SK-MEL-5 (cell line): ENCODE measurements at places on chromosomes 12 and 14. TPM values are rescaled to one million over a fixed set of nuclear protein-coding genes. Genes with fewer than 3 reads are reported as not detected.

DNA sequence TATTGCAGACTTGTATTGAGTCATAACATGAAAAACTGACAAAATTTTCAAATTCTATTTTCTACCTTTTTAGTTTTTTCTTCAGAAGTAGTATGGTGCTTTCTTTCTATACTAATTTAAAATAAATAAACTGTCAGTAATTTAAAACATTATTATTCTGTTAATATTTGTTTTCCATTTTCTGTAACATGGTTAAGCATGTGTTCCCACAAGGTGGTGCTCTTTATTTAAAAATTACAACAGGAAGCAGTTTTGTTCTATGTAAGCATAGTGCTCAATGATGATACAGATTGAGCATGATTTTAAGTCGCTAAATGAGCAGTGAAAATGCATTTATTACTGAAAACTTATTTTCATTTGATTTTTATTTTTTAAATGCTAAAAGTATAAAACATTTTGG is 114.6 kb downstream of the PPFIA2 start:
- DNase-seq = peak; percentile 68

- peak; percentile 3 for DNase-seq
Observed at GRCh38 chr12:45435945-45436710, 220.2 kb downstream of the ANO6 start.

DNA sequence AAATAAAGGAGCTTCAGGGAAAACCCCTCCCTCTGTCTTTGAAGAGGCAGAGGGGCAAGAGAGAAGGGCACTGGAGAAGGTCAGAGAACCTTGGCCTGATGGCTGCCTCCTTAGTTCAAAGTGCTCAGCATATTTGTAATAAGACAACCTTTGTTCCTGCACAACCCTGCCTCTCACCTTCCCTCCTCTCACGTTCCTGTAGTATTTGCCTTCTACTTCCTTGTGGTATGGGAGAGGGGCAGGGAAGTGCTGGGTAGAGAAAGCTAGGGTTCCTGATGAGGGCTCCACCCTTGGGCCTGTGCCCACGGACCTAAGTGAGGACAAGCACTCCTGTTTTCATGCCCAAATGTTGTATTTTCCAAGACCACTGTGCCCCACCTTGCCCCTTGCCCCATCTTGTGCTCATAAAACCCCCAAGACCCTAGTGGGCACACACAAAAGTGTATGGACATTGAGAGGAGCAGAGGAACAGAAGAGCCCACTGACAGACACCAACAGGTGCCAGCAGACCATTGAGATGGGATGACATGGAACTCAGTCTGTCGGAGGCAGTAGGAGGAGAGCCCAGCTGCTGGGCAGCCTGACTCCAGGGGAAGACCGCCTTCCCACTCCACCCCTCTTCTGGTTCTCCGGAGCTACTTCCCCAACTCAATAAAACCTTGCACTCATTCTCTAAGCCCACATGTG is 261.5 kb upstream of the CCDC196 start:
- DNase-seq = no peak

DNA sequence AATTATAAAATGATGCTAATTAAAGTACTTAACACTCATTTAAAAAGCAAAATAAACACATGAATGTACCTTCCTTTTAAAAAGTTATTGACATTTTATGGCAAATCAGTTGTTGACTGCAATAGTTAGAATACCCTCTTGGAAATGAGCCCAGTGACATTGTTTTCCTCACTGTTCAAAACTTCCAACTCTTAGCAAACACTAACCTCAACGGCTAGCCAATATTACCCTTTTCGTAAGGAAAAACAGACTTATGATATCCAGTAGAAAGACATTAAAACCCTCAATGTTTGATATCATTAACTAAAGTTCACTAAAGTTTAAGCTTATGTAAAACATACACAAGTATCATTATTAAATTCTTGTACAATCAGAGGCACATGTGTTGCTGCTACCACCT is 83.6 kb downstream of the EPS8 start:
- no peak for DNase-seq

DNA sequence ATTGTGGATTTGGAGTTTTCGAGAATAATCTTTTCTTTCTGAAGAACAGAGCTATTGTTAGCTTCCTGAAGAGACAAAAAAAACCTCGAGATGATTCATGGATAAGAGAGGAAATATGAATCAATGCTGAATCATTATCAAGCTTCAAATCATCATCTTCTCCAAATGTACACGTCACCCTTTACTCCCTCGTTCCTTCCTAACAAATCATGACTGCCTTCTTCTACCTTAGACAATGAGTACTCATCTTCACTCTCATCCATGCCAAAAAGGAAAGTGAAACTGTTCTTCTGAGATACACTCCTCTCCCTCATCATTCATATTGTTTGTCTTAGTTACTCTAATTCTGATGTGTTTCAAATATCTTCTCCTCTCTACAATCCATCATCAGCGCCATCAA is 1115.8 kb upstream of the ATXN7L3B start:
- DNase-seq = no peak

DNA sequence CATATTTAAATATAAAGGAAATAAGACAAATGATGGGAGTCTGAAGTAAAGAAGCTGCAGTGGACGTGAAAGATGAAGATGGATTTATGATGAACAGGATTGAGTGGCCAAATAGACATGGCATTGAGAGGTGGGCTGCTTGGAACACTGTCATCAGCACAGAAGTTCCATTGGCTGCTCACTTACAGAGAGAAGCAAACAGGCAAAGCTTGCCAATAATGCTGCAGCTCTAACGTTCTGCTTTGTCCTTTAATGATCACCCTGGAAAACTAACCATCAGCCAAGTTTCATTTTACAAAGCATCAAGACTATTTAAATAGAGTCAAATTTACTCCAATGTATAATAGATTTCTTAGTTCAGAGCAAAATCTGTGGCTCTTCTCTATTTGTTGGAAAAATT is 721.4 kb downstream of the TMTC2 start:
- no peak for DNase-seq

- DNase-seq = no peak
Observed at GRCh38 chr14:23421594-23421993, 13.5 kb upstream of the MYH6 start.

- no peak for DNase-seq
Observed at GRCh38 chr12:19222558-19222957, 93.0 kb downstream of the PLEKHA5 start.

DNA sequence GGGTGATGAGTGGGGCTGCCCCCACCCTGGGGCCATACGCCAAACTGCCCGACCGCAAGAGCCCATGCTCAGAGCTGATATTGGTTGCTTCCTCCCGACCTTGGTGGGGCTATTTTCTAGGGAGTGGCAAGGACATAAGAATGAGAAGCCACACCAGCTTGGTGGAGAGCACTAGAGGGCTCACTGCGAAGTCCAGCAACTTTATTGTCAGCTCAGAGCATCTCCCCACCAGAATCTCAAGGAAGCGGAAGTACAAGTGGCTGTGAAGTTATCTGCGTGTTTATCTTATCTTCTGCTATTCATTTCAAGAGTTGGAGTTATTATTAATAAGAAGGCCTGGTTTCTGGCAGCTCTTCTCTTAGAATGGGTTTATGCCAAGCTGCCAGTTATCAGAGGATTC is 4.9 kb upstream of the PLXNC1 start:
- DNase-seq = no peak

GRCh38 chr12:26557326-26557725 is 275.7 kb downstream of the ITPR2 start:
- no peak for DNase-seq

GRCh38 chr12:22904485-22904884 is 279.5 kb downstream of the ETNK1 start:
- no peak for DNase-seq

DNA sequence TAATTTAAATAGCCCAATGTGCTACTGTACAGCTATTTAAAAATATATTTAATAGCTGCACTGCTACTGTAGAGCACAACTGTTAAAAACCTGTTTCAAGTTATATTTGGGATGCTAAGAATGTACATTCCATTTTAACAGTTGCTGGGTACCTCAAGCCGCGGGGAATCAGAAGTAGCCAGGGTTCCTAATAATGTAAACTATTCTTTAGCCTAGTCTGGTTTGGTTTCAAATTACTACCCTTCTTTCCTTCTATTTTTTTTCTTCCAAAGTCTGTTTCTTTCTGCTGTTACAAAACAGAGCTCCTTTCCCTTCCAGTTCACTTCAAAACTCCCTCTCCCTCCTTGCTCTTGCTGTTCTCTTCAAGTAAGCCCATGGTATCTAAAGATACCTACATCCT is 21.3 kb downstream of the SCAF11 start:
- DNase-seq = no peak

DNA sequence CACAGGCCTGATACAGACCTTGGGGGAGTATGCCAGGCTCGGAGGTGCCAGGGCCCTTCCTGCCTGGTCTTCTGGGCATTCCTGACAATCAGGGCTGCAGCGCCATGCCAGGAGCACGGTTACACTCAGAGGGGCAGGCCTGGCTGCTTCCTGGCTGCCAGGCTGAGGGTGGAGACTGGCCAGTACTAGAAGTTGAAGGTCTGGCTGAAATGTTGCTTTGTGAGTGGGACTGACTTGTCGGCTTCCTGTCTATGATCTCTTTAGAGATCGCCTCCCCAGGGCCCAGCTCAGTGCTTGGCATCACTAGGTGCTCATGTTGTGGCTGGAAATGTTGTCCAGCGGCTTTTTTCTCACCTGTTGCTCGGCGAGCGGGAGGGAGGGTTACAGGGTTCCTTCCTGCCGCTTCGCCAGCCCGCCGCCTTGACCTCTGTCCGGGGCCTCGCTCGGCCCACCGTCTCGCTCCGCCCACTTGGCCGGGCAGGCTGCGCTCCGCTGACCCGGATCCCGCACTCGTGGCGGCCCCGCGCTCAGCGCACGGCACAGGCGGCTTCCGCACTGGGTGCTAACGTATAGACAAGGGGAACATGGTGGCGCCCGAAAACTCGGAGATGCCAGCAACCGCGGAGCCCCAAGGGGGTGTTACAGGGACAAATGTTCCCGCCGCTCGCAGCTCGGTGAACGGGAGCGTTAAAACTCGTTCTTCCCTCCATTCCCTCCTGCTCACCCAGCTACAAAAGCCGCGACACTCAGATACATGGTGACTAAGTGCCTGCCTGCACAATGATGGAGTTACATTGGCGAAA is 32.6 kb downstream of the PAPLN start:
- DNase-seq = no peak

DNA sequence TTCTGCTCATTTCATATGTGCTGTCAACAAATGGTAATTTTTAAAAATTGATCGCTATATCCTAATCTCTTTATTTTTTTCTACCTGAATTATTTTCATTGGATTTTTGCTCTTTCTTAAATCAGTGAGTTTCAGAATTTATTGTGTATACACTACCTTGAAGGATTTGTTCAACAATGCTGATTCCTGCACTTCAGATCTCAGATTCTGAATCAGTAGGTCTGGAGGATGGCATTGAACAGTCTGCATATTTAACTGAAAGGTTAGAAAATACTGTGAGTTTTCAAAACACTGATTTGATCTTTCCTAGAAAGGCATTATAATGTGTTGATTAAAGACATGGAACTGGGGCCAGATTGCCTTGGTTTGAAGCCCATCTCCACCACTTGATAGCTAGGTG is 1.6 kb downstream of the G2E3 start:
- DNase-seq = no peak

GRCh38 chr12:65868878-65869277 is 44.6 kb downstream of the HMGA2 start:
- DNase-seq = no peak

DNA sequence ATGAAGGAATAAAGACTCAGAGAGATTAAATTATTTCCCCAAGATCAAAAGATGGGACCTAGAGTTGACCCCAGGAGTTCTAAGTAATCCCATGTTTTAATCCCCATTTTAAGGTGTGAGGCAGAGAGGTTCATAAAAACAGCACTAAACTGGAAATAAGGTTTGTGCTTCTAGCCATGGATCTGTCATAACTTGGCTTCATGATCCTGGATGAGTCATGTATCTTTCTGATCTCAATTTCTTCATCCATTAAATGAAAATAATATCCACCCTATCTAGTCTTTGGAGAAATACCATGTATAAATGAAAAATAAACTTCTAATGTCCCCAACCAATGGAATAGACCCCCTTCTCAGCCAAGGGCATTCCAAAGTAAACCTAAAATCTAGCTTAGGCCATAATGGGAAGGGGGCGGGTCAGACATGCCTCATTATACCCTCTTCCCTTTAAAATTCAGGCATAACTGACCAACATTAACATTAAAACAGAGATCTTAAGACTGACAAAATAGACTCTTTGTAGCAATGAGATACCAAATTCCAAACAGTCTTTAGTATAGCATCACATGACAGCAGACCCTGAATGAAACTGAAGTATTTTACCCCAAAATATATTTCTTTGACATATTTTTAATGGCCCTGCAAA is 47.8 kb downstream of the SLC41A2 start:
- DNase-seq = no peak

- no peak for DNase-seq
Observed at GRCh38 chr14:104054222-104054905, 31.1 kb upstream of the ASPG start.

Gene TBX5
- not detected in 2 replicates for total RNA-seq

Gene SERPINA12
- total RNA-seq = not detected in 2 replicates

Gene WIF1
- total RNA-seq = not detected in 2 replicates

Gene GON7
- 30.6 and 31.9 TPM in 2 replicates for total RNA-seq

Gene ERH
- 112 and 191 TPM in 2 replicates for total RNA-seq

Gene RPL10L
- total RNA-seq = not detected in 2 replicates

Gene PPP4R4
- 4.9 and 5.8 TPM in 2 replicates for total RNA-seq

Gene SIRT4
- total RNA-seq = 1.9 and 2.8 TPM in 2 replicates

Gene ZFHX2
- total RNA-seq = not detected in 2 replicates

Gene GNB3
- total RNA-seq = 0.08 TPM in 1 of 2 replicates, not detected in the other

Gene LTBR
- 127 and 128 TPM in 2 replicates for total RNA-seq
